Activated naive CD8-positive, alpha-beta T cell treated with anti-CD3 and anti-CD28 coated beads for 36 hours (primary cell): ENCODE measurements at places on chromosomes 7 and 10.

GRCh38 chr10:44971434-44971833, 7.2 kb downstream of the DEPP1 start:
- H3K4me3 ChIP-seq = no peak overlapping the region
- no peaks in the 10 kb centered on the region for H3K36me3 ChIP-seq
- no peaks in the 10 kb centered on the region for H3K27me3 ChIP-seq
- H3K27ac ChIP-seq = no peak overlapping the region

DNA sequence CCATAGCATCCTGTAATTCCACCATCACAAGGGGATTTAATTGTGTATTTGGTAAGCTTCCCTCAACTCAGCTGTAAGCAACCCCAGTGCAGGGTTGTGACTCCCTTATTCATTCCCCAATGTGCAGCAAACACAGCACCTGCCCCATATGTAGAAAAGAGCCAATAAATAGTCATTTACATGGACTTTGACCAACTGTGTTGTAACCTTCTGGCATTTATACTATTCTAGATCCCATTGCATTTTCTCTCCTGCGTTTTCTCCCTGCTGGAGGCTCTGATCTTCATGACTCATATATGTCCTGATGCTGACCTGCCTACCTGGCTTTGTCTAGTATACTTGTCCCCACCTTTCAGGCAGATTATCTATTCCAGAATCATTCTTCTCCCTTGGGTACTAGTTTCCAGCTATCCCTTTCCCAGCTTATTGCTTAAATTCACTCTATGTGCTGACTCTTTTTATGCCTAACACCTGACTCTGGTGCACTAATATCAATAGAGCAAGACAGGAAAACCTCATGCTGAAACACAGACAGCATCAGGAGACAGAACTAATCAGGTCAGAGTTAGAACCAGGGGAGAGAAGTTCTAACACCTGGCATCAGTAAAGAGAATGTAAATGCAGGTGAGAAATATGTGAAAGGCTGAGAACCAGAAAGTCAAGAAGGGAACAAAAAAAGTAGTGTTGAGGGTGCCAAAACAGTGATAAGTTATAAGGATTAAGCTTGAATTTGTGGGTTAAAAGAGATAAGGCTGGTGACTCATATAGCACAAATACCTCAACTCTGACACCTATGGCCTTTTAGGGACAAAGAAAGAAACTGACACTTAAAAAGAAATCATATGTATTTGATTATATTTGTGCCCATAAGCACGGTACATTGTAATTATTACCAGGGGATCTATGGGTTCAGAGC, 402.7 kb downstream of the IPMK start:
- H3K36me3 ChIP-seq = no peaks in the 10 kb centered on the region
- no peak overlapping the region for H3K27ac ChIP-seq

GRCh38 chr10:1243486-1244234, 187.5 kb downstream of the WDR37 start:
- DNase-seq = no peak
- no peaks in the 10 kb centered on the region for H3K36me3 ChIP-seq
- H3K4me1 ChIP-seq = peaks cover 2% of the 10 kb centered on the region
- peaks cover 59% of the 10 kb centered on the region for H3K27me3 ChIP-seq
- H3K27ac ChIP-seq = no peak overlapping the region

- H3K4me3 ChIP-seq = no peak overlapping the region
- peaks cover 27% of the 10 kb centered on the region for H3K36me3 ChIP-seq
- no peak for DNase-seq
- no peaks in the 10 kb centered on the region for H3K27me3 ChIP-seq
- no peak overlapping the region for H3K27ac ChIP-seq
These were observed 1.4 kb downstream of the BCCIP start for GRCh38 chr10:125824736-125825135.
